ENCODE measurements at places on chromosomes 5 and 9.
A peak's percentile ranks its signal among the peaks of the same experiment; 100 is the strongest.

GRCh38 chr9:35656348-35656747 lies 1.5 kb downstream of the RMRP start:
- DNase-seq: no peak

DNA sequence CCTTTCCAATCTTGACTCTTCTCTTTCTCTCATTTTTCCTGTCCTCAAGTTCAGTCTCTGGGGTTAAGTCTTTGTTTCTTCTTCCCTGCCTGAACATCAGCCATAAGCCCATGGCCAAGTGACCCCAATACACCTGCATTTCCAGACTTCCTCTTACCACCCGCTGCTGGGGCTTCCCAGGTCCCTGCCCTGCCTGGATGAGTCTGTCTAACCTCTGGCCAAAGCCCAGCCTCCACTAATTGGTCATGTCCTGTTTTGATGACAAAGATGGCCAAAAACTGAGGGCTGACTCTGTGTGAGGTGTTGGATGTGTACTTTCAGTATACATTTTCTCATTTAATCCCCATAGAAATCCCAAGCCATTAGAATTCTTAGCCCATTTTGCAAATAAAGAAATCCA lies 47.3 kb downstream of the SH3TC2 start:
- no peak for DNase-seq

DNA sequence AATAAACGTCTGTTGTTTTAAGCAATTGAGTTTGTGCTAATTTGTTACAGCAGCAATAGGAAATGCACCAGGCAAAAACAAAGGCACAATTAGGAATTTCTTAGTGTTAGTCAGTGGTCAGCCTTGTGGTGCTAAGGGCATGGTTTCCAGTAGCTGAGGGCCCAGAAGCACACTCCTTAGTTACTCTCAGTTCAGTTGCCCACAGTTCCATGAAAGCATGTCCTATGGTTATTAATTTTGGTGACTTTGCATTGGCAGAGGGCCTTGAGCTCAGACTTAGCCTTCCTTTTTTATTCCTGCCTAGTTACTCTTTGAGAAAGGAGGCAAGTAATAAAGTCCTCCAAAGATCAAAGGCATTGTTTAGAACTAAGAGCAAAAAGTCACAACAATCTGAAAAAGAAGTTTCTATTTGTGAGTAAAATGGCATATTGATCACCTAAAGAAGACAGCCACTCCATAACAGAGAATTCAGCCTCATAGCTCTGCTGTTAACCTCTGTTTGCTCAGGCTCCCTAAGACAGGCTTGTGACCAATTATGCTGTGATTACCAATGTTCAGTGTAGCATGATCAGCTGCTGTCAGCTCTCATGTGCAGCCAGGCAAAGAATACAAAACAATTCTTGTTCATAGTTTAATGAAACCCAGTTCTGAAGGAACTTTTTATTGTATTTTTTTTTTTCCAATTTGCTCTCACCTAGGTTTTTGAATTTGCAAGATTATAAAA lies 57.0 kb upstream of the MROH2B start:
- no peak for DNase-seq

GRCh38 chr9:99485459-99485858 lies 263.4 kb downstream of the SEC61B start:
- no peak for DNase-seq

GRCh38 chr5:155008669-155009068 lies 4.9 kb upstream of the KIF4B start:
- no peak for DNase-seq

GRCh38 chr9:95004411-95005277 lies 278.1 kb downstream of the AOPEP start:
- peak; percentile 67 for DNase-seq

DNA sequence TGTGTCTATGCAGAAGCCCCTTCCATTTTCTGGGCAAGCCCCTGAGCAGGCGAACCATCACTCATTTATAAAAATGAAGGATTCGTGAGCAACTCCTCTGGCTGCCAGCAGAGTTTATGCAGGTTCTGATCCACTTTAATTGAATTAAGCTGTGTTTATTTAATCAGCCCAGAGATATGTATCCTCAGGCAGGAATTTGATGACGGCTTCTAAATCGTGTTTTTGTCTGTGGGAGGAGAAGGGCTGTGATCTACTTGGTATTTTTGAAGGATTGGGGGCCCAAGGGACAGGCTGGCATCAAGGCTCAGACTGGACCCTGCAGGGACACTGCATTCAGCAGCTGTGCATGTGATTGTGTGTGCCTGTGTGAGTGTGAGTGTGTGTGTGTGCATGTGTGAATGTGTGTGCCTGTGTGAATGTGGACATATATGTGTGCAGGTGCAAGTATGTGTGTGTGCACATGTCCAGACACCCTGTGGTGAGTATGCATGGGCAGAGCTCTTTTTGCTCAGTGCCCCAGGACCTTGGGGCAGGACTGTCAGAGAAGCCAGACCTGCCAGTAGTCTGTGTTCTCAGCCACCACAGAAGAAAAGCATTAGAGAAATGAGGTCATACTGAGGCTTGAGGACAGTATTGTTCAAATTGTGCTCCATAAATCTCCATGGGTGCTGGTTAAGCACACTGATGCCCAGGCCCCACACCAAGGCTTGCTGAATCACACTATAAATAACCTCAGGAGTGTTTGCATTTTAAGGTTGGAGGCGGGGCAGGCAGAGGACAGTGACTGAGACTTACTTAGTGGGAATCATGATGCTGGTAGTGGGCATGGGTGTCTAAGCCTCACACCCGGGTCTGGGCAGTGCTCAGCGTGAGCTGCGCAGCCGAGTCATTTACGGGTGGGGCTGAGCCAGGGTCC lies 164.0 kb downstream of the CARTPT start:
- DNase-seq: no peak

DNA sequence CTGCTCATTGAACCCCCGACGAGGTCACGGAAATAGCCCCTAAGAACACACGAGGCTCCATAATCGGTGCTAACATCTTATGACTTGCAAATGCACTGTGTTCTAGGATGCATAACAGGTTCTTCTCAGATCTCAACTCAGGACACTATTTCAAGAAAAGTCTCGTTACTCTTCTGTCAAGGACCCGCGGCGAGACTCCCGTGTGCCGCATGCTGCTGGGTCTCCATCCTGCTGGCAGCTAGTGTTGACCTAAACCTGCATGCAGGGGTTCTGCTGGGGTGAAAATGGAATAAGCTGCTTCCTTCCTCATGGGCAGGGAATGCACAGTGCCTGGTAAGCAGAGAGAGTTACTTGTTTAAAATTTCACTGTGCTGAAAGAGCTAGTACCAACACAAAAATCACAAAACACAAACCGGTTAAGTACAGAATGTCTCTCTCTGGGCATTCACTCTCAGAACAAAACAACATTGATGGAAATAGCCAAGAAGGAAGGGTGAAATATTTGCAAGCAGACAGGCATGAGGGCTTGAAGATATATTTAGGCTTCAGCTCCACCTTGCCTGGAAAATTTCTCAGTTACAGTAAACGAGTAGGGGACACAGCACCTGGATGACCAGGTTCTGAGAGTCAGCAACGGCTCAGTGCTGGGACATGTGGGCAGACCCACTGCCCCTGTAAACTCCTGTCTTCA lies 416.5 kb downstream of the GADD45G start:
- DNase-seq: no peak

DNA sequence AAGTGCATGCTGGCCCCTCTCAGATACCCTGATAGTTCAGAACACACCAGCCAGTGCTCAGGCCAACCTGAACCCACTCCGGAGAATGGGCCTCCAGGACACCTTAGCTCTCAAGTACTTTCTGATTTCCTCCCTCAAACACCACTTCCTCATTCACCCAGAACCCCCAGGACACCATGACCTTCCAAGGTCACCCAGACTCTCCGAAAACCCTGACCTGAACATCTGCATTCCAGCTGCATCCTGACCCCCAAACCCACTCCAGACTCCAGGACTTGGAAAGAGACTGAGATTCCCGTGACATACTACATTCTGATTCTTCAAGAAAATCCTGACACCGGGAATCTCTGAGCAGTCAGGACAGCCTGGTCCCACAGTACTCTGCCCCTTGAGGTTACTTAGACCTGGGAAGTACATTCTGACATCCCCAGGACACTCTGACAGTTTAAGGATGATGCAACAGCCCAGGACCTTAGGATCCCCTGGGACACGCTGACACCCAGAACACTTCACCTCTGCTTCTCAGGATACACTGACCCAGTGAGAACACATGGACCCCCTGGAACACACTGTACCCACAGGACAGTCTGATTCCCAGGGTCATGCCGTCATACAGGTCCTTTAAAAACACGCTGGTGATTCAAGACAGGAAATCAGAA lies 747 bp upstream of the PROP1 start:
- no peak for DNase-seq

GRCh38 chr5:148090146-148090772 lies 26.5 kb downstream of the SPINK5 start:
- no peak for DNase-seq

GRCh38 chr9:133323211-133323610 lies 12.8 kb downstream of the SURF6 start:
- DNase-seq: no peak

DNA sequence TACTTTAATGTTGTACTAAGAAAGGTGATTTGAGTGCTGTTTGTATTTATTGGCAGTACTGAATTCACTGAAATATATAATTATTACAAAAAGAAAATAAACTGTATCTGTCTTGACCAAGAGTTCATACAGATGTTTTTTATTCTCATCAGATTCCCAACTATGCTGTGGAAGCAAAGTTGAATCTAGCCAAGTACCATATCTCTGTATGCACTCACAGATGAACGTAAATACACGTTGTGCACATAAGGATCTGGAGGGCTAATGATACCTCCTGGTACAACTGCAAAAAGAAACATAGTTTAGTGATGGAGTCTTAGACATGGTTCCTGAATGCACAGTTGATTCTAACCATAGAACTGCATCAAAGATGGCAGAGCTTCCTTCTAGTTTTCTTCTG lies 169.4 kb downstream of the CD180 start:
- DNase-seq: no peak

DNA sequence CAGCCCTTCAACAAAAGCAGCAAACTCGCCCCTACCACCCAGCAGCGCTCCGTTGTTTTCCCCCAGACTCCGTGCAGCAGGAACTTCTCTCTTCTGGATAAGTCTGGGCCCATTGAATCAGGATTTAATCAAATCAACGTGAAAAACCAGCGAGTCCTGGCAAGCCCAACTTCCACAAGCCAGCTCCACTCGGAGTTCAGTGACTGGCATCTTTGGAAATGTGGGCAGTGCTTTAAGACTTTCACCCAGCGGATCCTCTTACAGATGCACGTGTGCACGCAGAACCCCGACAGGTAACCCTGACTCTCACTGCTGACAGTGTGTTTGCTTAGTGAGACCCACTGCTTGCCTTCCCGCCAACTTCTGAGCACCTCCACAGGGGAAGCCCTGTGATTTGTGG lies 81.8 kb downstream of the PRDM6 start:
- DNase-seq: peak; percentile 49

DNA sequence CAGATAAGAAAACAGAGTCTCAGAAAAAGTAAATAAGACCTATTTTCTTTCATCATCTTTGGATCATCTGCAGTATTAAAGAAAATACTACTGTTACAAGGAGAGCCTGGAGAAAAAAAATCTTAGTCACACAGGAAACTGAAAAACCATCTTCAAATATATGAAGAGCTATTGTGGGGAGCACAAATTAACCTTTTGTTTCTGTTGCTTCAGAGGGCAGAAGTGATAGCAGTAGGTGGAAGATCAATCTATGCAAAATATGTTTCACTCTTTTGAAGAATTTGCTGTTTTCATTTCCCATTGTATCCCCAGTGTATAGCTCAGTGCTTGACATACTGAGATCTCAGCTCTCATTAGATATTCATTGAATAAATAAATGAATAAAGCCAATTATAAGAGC lies 13.1 kb upstream of the CEMIP2 start:
- DNase-seq: no peak

GRCh38 chr9:6545017-6545691 lies 100.4 kb downstream of the GLDC start:
- DNase-seq: no peak

DNA sequence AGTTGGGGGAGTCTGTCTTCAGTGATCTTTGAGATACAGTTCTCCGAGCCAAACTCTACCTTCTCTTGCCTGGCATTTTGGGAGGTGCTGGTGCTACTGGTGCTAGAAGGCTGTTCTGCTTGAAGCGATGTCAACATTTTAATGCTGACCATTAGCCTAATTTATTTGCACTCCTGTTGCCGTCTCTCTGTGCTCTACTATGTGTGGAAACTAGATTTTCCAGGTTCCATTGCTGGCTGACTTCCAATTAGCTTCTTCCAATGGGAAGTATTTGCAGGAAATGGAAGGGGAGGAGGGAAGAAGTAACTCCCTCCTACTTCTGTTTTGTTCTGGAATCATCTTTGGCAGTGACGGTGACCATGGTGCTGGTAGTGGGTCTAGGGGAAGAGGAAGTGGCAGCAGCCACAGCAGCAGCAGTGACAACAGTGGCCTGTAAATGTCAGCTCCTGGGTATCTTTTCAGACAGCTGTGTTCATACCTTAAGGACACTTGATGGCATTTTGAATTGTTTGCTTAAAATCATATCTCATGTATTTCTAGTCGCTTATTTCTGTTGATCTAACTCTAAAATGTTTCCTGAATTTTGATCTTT lies 7.9 kb downstream of the TXNDC8 start:
- DNase-seq: no peak

DNA sequence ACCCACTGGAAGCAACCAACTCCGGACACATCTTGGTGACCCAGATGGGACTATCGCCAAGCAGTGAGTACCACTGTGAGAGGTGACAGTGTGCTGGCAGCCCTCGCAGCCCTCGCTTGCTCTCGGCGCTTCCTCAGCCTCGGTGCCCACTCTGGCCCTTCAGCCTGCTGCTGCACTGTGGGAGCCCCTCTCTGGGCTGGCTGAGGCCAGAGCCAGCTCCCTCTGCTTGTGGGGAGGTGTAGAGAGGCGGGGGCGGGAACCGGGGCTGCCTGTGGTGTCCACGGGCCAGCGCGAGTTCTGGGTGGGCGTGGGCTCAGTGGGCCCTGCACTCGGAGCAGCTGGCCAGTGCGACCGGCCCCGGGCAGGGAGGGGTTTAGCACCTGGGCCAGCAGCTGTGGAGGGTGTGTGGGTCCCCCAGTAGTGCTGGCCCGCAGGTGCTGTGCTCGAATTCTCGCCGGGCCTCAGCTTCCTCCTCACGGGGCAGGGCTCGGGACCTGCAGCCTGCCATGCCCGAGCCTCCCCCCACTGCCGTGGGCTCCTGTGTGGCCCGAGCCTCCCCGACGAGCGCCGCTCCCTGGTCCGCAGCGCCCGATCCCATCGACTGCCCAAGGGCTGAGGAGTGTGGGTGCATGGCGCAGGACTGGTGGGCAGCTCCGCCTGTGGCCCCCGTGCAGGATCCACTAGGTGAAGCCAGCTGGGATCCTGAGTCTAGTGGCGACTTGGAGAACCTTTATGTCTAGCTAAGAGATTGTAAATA lies 78.5 kb upstream of the PLPP1 start:
- DNase-seq: no peak

DNA sequence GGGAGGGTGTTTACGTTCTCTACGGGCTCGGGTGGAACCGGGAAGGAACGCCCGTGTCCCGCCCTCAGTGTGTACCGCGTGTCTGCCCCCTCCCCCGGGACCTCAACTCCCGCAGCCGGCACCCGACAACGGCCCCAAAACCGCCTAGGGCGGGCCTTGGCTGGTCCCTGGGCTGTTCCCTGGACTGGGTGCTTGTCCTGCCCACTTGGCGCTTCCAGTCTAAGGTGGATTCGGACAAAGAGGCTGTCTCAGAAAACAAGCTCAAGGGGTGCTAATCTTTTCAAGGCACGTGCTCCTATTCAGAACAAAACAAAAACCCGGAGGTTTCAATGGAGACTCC lies 379 bp upstream of the CLK4 start:
- no peak for DNase-seq
